ENCODE measurements at places on chromosomes 16 and 17.
A peak's percentile ranks its signal among the peaks of the same experiment; 100 is the strongest.

GRCh38 chr17:17987901-17988300 lies 15.2 kb downstream of the DRC3 start:
- no peak for DNase-seq

DNA sequence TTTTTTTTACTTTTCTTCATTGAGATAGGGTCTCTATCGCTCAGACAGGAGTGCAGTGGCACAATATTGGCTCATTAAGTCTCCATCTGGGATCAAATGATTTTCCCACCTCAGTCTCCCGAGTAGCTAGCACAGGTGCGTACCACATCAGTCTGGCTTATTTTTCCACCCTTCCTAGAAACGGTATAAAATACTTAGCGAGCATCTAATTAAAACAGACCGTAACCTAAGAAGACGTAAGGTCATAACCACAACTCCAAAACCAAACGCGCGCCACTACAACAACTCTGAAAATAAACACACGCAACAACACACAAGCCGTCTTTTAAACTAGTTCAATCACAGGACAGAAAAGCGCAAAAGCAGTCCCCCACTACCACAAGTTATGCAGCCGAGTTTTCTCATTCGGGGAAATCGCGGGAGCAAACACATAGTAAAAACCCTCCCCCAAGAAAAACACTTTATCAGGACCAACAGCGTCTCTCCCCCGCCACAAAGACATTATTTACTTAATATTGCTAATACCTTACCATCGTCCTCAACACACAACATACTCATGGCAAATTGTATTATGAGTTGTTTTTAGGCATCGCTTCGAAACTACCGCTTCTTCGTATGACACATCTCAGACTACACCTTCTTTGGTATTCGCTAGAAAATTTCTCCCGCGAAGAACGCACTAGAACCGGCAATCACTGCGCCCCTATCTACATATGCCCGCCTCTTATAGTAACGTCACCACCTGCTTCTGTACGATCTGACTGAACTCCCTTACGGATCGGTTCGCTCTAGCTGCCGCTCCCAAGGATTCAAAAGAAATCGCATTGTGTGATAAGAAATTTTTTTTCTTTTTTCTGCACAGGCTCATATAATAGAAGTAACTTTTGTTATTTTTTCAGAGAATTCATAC lies 32.8 kb downstream of the TEX14 start:
- DNase-seq: peak; percentile 56

GRCh38 chr16:57815987-57816745 lies 13.9 kb upstream of the KIFC3 start:
- no peak for DNase-seq

- no peak for DNase-seq
These were observed 331.0 kb upstream of the CCL2 start for GRCh38 chr17:33924104-33924503.

- DNase-seq: no peak
These were observed 44.5 kb downstream of the AATF start for GRCh38 chr17:36993227-36993626.

DNA sequence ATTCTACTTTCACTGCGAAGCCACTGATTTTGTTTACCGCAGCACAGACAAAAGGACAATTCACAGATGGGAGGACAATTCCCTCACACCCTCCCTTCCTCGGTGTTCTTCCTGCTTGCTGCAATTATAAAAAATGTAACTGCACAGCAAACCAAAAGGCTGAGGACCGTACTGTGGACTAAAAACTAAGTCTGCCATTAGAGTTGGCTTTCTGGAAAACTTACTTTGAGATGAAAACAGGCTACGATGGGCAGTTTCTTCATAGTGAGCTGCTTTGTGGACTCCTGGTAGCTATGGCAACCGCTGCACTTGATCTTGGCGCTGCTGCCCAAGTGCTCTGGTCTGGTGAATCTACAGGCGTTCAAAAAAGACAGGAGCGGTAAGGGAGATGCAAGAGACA lies 35.2 kb downstream of the USP22 start:
- DNase-seq: no peak

DNA sequence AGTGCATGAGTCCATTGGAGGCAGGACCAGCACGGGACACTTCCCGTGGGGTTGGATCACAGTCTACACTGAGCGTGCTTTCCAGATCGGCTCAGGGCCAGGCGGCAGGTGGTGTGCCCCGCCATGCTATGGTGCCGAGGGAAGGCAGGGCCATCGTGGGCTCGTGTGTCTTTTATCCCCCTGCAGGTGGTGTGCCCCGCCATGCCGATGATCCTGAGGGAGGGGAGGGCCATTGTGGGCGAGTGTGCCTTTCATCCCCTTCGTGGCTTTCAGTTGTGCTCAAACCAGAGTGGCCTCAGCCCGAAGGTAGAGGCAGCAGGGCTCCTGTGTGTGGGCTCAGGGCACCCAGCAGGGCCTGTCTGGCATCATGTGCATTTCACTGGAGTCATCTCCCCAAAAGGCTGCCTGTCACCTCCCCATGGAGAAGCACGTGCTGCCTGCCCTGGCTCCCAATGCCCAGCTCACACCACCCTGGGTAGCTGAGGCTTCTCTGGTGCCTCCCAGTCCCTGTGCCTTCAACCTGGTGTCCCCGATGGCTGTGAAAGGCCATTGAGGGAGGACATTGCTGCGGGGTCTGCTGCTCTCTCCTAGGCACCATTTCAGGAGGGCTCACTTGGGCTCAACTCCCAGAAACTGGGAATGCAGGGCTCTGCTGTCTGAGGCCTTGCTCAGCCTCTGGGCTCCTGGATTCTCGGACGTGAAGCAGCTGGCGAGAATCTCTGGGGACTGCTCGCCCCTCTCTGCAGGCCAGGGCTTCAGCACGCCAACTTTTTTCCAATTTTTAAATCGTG lies 207.6 kb downstream of the NPIPB11 start:
- DNase-seq: no peak

DNA sequence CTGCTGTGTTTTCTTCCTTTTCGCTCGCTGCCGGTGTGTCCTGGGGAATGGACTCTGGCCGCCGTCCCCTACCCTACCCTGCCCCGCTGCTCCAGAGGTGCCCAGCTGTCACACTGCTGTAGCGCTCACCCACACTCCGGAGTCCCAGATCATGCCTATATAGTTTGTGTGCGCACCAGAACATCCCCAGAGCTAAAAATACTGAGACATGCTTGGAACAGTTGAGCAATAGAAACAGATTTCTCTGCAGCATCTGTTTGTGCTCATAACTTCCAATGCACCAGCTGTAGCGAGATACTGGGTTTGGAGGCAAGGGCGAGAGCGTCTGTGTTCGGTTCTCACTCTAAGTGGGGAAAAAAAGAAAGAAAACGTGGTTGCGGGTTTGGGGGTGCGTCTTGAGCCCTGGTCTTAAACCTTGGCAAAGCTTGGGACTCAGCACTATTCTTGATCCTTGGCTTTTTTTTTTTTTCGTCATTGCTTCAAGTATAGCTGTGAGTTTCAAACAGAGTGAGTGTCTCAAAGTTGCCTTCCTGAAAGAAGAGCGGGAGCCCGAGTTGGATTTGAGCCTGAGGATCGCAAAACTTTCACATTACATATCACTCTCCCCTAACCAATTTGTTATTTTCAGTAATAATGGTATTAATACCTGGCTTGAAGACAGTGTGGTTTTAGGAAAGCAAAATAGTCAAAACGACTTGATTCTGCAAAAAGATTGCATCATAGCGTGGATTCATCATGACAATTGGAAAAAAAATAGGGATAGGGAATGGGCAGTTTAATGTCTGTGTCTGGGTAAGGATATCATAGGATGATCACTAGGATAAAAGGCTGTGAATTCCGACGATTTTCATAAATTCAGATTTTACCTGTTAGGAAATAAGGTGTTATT lies 621 bp downstream of the KCNJ2 start:
- no peak for DNase-seq

- DNase-seq: no peak
These were observed 296.0 kb downstream of the CEP112 start for GRCh38 chr17:65895969-65896368.

GRCh38 chr17:19747829-19748806 lies at the start of gene ALDH3A1:
ALDH3A1 (minus strand) TSS chr17:19748298; CDS start chr17:19745129, 3,169 bp downstream.
- no peak for DNase-seq

DNA sequence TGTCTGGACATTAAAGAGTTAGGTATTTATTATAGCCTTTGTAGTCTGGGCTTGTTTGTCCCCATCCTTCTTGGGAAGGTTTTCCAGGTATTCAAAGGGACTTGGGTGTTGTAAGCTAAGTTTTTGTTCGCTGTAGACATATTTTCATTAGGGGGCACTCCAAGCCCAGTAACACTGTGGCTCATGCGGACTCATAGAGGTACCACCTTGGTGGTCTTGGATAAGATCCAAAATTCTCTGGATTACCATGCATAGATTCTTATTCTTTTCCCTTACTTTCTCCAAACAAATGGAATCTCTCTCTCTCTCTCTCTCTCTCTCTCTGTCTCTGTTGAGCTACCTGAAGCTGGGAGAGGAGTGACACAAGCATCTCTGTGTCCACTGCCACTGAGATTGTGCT lies 48.9 kb downstream of the ERCC4 start:
- no peak for DNase-seq

DNA sequence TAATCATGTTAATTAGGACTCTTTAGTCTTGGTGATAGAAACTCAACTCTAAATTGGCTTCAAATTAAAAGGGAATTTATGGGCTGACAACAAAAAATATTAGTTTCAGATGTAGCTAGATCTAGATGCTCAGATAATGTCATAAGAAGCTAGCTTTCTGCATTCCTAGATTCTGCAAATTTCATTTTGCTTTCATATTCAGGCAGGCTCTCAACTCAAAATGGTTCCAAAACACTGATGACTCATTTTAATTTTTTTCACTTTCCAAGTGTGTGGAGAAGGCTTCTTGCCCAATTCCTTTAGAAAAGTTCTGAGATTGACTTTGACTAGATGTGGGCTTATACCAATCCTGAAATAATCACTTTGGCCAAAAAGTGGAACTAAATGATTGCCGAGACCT lies 236.7 kb upstream of the GOT2 start:
- no peak for DNase-seq

- DNase-seq: no peak
These were observed 1.9 kb upstream of the CASKIN1 start for GRCh38 chr16:2198283-2198682.

DNA sequence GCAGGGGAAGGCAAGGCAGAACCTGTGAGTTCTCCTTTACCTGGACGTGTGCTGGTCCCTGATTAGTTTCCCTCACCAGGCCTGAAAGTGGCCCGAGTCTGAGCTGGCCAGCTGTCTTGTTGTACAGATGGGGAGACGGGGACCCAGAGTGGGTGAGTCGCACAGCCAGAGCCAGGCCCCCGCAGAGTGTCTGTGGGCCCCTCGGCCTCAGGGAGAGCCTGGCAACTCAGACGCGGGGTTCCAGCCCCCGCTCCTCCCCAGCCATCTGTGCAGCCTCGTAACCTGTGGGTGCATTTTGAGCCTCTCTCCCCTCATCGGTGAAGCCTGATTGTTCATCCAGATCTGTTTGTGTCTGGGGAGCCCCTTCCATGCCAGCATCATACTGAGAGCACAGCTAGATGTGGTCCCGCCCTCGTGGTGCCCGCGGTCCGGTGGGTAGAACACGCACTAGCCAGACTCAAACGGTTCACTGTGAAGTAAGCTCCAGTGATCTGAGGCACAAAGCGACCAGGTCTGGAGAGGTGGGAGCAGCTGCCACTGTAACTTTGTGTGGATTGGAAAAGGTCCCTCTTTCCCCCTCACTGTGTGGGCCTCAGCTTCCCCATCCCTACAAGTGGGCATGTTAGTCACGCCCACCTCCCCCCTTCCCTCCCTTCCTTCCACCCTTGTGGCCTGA lies 6.0 kb upstream of the NDRG4 start:
- no peak for DNase-seq

DNA sequence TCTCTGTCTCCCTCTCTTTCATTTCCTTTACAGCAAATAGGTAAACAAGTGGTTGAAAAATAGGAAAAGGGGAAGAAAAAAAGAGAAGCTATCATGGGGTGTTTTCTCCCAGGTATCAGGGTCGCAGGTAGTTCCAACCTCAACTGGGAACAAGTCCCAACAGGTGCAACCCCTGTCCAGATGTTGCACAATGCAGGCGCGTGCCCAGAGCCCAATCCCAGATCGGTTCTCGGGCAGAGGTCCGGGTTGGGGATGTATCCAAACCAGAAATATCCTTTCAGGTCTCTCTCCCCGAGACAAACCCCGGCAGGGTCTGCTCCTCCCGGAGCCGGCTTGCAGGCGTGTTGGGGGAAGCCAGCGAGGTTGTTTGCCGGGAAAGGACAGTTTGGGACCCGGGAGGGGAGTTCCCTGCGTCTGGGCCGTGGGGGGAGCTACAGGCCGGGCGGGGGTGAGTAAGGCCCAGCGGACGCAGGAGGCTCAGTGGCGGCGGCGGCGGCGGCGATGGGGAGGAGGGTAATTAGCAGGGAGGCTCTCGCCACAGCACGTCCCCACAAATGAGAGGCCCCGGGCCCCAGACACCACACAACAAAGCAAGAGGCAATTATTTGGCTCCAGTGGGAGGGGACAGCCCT lies 21.2 kb upstream of the SP6 start:
- no peak for DNase-seq

- no peak for DNase-seq
These were observed 6.2 kb upstream of the TMEM94 start for GRCh38 chr17:75450270-75450669.

GRCh38 chr17:2087597-2088211 lies 32.8 kb downstream of the HIC1 start:
- DNase-seq: peak; percentile 27

- no peak for DNase-seq
These were observed 71.2 kb upstream of the CDYL2 start for GRCh38 chr16:80875616-80876015.

DNA sequence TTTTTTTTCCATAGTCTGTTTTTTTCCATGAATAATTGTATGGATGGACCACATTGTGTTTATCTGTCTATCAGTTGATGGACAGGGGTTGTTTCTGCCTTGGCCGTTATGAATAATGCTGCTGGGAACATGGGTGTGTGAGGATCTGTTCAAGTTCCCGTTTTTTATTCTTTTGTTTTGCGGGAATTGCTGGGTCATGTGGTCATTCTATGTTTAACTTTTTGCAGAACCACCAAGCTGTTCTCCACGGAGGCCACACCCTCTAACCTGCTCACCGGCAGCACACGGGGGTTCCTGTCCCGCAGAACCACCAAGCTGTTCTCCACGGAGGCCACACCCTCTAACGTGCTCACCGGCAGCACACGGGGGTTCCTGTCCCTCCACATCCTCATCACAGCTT lies 5.9 kb upstream of the MSLN start:
- DNase-seq: no peak

- DNase-seq: no peak
These were observed 1.5 kb upstream of the PRR29 start for GRCh38 chr17:63996430-63997182.

- DNase-seq: no peak
These were observed 23.0 kb upstream of the CDR2 start for GRCh38 chr16:22397464-22397863.

- DNase-seq: no peak
These were observed 28.2 kb upstream of the DNAI2 start for GRCh38 chr17:74245871-74246270.

- no peak for DNase-seq
These were observed 12.3 kb downstream of the ALOXE3 start for GRCh38 chr17:8105957-8106398.
